Hematopoietic multipotent progenitor cell (in vitro differentiated cells): ENCODE measurements at places on chromosomes 12 and 14. TPM values are rescaled to one million over a fixed set of nuclear protein-coding genes. Genes with fewer than 3 reads are reported as not detected.

DNA sequence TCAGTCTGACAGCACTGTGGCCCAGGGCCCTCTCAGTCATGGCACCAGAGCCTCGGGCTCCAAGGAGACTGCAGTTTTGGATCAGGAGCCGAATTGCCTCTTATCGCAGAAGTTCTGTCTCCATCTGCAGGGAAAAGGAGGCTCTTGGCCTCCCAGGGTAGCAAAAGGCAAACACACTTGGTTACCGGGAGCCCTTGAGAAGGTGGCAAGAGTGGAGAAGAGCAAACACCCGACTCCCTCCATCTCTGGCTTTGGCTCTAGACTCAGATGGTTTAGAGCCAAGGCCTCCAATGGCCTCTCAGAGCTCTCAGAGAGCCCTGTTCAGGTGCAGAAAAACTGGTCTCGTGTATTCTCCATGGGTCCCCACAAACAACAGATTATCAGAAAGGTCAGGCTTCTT, 44.6 kb downstream of the NINJ2 start:
- DNase-seq: no peak

- no peak for DNase-seq
Observed at GRCh38 chr14:95190346-95190840, 33.1 kb upstream of the DICER1 start.

- no peak for DNase-seq
Observed at GRCh38 chr14:67532998-67533753, at the start of gene PLEKHH1. TSS of gene PLEKHH1 (plus strand) at chr14:67533290. CDS start at chr14:67541868, 8,578 bp downstream.

GRCh38 chr14:63677891-63678379, 36.3 kb upstream of the WDR89 start:
- peak; percentile 19 for DNase-seq

- DNase-seq: no peak
Observed at GRCh38 chr12:22535478-22535877, 8.9 kb downstream of the C2CD5 start.

DNA sequence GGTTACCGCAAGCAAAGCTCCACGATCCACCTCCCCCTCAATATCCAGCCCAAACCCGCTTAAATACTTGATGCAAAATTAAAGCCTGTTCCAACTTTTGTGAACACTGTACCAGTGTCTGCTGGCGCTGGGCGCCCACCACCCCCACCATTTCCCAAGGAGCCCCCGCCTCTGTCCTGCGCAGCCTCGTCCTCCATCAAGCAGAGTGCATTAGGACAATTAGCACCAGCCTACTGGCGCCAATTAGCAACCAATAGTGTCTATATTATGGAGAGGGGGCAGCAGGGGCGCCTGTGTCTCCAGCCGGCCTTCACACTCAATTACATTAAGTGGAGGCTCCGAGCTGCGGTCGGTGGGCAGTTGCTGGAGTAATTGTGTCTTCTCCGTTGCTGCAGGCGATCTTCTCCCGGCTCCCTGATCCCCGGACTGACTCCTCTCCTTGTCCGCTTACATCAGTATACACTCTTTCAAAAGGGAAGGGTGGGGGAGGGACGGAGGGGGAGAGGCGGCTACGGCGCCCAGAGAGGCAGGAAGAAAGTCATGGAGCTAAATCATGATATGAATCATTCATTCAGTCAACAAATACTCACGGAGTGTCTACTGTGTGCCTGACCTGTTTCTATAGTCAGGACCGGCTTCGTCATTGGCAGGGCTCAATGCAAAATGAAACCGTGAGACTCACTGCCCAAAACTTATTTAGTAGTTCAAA, 707.3 kb downstream of the MED13L start:
- DNase-seq: no peak

DNA sequence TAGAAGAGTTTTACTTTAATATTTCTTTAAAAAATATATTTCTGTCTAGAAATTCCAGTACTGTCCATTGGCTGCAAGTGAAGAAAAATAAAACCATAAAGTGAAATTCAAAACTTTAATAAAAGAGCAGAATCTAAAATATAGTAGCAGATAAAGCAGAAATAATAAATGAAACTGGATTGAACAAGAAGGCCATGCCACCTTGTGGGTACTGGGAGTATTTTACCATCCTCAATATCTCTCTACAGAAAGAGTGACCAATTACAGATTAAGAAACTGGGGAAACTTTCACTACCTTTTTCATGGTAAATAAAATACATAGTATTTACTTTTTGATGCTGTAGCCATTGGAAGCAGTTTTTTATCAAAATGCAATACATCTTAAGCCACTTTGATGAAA, 220.5 kb downstream of the BCAT1 start:
- DNase-seq: no peak

DNA sequence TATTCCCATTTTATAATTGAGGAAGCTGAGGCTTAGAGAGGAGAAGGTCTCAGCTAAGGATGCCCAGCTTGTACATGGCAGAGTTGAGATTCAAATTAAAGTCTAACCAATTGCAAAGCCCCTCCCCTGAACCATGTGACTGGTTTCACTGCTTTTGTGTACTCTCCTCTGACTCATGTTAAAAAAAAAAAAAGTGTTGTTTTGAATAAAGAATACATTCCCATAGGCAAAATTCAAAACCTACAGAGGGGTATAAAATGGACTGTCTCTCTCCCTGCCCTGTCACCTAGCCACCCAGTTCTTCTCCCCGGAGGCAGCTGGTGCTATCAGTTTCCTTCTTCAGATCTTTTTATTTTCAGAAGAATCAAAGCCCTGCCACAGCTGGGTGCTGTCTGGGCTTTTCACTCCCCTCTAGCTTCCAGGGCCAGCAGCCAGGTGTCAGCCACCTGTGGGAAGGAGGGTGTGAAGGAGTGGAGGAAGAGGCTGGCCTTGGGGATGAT, 5.4 kb downstream of the PSMD9 start:
- DNase-seq: no peak

The PZP gene
- total RNA-seq: not detected

The SLC17A8 gene
- not detected for total RNA-seq
